ENCODE measurements at places on chromosomes 13 and 19.

- DNase-seq = no peak
Observed at GRCh38 chr13:100534911-100535310, 53.7 kb downstream of the GGACT start.

- no peak for DNase-seq
Observed at GRCh38 chr19:46015687-46016425, 7.0 kb downstream of the PGLYRP1 start.

- DNase-seq = peak; percentile 59
Observed at GRCh38 chr19:3360421-3361383, 5.7 kb upstream of the NFIC start.

DNA sequence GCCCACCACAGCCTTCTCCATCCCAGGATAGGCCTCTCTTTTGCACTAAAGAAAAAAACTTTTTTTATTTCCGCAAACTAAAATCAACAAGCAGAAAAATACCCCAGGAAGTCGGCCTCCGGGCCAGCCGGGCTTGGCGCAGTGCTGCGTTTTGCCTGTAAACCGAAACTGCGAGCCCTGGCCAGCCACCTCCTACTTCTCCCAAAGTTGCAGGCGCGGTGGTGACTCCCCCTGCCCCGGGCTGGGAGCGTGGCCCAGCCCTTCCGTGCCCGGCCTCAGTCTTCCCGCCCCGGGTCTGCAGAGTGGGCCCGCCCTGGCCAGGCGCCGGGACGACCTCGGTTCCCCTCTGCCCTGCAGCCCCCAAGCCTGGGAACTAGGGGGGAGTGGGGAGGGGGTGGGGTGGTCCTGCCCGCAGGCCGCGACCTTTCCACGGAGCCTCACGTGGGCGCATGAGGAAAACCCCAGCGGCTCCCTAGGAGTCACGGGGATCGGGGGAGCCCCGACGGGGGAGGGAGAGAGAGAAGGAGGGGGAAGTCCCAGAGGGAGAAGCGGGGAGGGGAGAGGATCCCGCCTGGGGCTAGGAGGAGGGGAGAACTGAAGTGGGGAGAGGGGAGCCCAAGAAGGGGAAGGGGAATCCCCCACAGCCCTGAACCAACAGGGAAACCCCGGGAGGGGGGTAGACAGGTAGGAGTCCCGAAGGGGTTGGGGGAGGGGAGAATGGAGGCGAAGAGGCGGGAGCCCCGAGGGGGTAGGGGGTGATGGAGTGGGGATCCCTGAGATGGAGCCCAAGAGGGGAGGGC, 3.0 kb downstream of the GADD45B start:
- peak; percentile 53 for DNase-seq

- no peak for DNase-seq
Observed at GRCh38 chr13:60074397-60074796, 89.3 kb downstream of the DIAPH3 start.

- DNase-seq = no peak
Observed at GRCh38 chr19:54165222-54165621, 5.7 kb upstream of the LENG1 start.

GRCh38 chr13:99542788-99543406, 41.6 kb downstream of the TM9SF2 start:
- DNase-seq = peak; percentile 9

DNA sequence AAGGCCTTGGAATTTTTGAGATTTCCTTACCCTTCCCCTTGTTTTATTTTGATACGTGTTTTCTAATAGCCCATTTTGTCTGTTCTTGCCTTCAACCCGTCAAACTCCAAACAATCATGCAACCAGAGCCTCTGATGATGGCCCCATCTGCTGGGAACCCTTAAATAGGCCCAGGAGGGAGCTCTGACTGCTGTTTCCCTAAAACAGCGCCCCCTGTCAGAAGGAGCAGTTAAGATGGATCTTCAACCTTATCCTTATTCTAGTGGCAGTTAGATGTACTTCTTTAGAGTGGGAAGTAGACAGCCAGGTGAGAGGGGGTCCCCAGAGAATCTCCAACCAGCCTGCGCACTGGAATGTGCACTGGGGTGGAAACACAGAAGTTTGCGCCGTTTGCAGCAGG, 1031.0 kb upstream of the PCDH9 start:
- no peak for DNase-seq

DNA sequence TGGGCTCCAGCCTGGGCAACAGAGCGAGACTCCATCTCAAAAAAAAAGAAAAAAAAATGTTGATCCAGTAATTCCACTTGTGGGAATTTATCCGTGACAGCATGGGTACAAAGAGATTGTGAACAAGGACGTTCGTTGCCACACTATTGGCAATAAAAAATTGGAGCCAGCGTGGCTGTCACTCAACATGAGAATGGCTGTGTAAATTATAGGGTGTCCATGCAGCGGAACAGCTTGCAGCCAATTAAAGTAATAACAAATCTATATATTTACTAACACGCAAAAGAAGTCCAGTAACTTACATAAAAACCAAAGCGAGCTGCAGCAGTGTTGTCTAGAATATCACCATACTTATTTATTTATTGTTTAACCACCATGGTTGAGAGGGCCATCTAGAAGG, 19.3 kb downstream of the DPF1 start:
- DNase-seq = no peak

- no peak for DNase-seq
Observed at GRCh38 chr13:112053167-112053743, 13.7 kb upstream of the SOX1 start.

- DNase-seq = no peak
Observed at GRCh38 chr13:30052120-30052519, 201.7 kb upstream of the UBL3 start.

DNA sequence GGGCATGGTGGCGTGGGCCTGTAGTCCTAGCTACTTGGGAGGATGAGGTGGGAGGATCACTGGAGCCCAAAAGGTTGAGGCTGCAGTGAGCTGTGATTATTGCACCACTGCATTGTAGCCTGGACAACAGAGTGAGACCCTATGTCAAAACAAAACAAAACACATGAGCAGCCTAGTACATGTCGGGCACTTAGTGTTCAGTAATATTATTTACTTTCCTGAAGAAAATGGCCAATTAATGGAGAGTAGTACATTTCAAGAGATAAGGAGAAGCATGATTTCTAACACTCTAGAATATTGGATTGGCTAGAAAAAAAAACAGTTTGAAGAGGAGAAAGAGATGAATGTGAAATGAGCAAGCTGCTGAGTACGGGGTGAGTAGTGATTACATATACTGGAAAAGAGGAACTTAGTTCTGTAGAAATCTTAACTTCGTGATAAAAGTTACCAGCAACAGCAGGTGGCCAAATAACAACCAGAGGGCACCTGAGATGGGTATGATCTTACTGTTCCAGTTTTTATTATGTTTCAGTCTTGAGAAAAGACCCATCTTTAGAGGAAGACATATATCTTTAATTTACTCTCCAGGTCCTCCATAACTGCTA, 36.2 kb downstream of the SPATA13 start:
- DNase-seq = no peak

DNA sequence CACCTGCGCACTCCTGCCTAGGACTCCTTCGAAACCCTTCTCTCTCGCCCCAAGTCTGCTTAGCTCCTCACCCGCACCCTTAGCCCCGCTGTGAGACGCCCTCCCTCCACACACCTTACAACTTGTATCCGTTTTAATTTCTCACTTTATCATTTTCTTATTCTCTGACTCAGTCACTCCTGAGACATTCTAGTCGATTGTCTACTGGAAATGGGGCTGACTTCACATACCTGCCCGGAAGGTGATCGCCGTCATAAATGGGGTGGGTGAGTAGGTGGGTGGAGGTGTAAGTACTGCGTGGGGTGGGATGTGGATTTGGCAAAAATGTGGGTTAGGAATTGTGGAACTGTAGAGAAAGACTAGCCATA, 714 bp downstream of the NDFIP2 start:
- no peak for DNase-seq

- DNase-seq = no peak
Observed at GRCh38 chr13:27250833-27251165, 559 bp upstream of the RPL21 start.

- no peak for DNase-seq
Observed at GRCh38 chr19:32018014-32018413, 327.4 kb upstream of the ZNF507 start.

DNA sequence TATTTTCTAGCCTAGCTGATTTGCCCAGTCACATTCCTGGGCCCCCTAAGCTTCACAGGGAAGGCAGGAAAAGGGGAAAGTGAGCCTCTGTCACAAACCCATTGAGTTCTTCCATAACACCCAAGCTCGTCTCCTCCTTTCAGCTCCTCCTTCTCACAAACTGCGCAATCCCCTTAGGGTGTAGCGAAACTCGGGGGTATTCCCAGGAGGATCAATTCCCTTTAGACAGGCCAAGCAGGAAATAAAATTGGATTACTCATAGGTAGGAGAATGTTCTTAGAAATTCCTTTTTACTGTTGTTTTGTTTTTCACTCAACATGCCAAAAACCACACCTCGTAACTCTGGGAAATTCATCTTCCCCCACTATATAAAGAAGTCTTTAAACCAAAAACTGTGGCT, 139.3 kb downstream of the IRS2 start:
- no peak for DNase-seq

DNA sequence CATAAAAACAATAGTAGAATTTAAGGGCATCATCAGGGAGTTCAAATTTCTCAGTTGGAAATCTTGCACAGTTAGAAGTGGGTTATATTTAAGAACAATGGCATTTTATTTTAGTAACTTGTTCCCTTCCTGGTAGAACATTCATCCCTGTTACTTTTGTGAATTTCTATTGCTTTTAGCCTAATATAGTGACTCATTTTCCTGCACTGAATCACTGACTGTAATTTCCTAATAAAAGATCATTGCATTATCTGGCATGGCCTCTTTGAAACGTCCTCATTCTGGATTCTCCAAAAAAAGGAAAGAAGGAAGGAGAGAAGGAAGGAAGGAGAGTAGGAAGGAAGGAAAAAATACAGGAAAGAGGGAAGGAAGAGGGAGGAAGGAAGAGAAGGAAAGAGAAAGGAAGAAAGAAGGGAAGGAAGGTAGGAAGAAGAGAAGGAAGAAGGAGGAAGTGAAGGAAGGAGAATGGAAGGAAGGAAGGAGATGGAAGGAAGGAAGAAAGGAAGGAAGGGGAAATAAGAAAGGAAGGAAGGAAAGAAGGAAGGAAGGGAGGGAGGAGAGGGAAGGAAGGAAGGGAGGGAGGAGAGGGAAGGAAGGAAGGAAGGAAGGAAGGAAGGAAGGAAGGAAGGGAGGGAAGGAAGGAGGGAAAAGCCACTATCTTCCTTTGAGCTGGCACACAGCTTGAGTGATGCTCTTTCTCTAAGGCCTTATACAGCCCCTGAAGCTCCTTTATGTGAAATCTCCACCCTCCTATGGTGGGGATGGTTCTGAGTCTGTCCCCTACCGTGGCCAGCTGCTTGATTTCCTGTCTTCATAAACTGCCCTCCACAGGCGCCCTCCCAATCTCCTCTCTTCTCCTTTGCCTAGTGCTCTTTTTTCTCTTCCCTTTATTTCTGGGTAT, 29.8 kb upstream of the TM9SF2 start:
- DNase-seq = no peak

DNA sequence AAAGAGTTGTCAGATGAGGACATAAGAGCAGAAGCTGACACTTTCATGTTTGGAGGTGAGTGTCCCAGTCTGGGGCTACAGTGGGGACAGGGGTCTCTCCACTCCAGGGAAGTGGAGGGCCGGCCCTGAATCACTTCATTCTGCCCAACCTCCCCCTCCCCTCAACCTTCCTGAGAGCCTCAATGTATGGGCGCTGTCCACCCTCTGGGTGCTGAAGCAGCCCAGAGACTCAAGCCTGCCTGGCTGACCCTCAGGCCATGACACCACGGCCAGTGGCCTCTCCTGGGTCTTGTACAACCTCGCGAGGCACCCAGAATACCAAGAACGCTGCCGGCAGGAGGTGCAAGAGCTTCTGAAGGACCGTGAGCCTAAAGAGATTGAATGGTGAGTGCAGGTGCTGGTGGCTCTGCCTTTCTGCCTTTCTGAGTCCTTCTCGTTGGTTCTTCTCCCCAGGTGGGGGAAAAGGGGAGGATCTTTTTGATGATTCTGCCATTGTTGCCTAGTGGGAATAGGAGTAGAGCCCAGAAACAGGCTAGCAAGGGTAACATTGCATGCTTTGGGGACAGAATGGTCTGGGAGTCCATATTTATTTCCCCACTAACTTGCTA, 8.8 kb downstream of the CYP4F8 start:
- DNase-seq = no peak

- no peak for DNase-seq
Observed at GRCh38 chr13:37701972-37702371, 103.4 kb upstream of the POSTN start.

All from activated T-helper 1 cell treated with Interleukin-2 at 50 U/mL for 16 hours (primary cell).